ENCODE measurements at places on chromosomes 5 and 9. TPM values are rescaled to one million over a fixed set of nuclear protein-coding genes. Genes with fewer than 3 reads are reported as not detected.

DDX4 gene
- total RNA-seq: not detected

ARL14EPL gene
- 0.58 TPM for total RNA-seq

OR13D1 gene
- not detected for total RNA-seq

SLC25A2 gene
- total RNA-seq: 0.39 TPM
